Effector memory CD4-positive, alpha-beta T cell (primary cell): ENCODE measurements at places on chromosomes 2 and 18.

DNA sequence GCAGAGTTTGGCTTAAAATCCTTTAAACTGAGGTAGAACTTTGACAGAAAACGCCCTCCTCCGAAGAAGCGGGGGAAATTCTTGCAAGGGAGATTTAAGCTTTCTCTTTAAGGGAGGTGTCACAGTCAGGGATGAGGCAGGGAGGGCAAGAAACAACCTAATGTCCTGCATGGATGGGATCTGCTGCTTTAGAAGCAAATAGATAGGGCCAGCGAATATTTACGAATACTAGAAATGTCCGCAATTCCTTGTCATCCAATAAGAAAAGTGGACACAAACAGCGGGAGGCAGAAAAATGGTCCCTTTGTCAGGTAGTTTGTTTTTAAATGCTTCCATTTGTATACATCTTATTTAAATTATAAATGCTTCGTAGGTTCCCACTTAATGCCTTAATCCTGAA lies 12.0 kb downstream of the MEIS1 start:
- DNase-seq = no peak

- no peak for DNase-seq
Observed at GRCh38 chr2:72183466-72183865, 35.8 kb upstream of the CYP26B1 start.

- no peak for DNase-seq
Observed at GRCh38 chr2:74747411-74748080, 86.4 kb upstream of the HK2 start.

DNA sequence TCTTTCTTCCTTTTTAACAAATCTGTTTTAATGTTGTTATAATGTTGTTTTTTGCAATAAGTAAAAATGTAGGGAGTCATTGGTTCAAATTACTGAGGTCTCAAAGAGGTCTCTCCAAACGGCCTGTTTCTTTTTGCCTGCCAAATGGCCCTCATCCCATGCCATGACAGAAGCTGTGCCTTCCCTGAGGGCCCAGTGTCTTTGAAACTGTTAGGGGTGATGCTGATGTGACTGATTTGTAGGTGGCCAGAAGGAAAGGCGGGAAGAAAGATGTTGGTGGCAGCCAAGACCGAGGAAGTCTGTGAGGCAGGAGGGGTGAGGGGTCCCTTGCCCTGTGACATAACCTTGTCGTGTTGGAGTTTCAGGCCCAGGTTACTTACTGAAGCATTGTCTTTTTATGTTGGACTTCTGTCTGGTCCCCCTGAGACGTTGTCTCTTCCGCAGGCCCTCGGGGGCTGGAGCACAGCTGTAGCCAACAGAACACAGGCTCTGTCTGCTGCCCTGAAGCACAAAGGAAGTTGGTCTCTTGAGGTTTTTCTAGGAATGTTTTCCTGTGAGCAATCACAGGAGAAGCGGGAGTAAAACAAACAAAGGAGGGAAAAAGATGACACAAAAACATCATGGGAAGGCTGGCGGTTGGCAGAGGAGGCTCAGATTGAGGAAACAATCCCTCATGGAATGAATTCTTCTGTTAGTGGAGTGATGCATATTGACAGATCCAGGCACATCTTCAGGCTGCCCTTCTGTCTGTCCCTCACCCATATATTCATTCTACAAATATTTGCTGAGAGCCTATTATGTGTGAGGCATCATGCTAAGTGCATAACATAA lies 4.9 kb upstream of the ST3GAL5 start:
- DNase-seq = no peak

- DNase-seq = no peak
Observed at GRCh38 chr2:233107831-233108300, 47.7 kb downstream of the INPP5D start.

DNA sequence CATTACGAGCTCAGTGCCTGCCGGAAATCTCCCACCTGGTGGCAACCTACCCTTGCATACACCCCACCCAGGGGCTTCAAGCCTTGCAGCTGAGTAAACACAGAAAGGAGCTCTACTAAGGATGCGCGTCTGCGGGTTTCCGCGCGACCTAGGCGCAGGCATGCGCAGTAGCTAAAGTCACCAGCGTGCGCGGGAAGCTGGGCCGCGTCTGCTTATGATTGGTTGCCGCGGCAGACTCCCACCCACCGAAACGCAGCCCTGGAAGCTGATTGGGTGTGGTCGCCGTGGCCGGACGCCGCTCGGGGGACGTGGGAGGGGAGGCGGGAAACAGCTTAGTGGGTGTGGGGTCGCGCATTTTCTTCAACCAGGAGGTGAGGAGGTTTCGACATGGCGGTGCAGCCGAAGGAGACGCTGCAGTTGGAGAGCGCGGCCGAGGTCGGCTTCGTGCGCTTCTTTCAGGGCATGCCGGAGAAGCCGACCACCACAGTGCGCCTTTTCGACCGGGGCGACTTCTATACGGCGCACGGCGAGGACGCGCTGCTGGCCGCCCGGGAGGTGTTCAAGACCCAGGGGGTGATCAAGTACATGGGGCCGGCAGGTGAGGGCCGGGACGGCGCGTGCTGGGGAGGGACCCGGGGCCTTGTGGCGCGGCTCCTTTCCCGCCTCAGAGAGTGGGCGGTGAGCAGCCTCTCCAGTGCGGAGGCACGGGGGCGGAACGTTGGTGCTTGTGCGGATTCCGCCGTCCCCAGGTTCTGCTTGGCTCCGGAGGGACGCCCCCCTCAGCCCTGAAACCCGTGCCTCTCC lies at the start of gene MSH2:
MSH2 (plus strand) TSS at position 352 of the 804 bp plus-strand sequence; CDS start at position 388, 36 bp downstream.
- DNase-seq = peak; percentile 85

DNA sequence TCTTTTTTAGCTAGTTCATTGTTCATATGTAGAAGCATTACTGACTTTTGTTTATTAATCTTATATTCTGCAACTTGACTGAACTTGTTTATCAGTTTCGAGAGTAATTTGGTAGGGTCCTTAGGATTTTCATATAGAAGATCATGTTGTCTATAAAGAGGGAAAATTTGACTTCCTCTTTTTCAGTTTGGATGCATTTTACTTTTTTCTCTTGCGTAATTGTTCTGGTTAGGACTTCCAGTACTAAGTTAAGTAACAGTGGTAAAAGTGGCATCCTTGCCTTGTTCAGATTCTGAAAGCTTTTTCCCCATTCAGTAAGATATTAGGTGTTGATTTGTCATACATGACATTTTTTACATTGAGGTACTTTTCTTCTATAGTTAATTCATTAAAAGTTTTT lies 726.0 kb downstream of the KCNJ3 start:
- DNase-seq = no peak

- no peak for DNase-seq
Observed at GRCh38 chr2:220811952-220812570, 760.0 kb downstream of the EPHA4 start.

DNA sequence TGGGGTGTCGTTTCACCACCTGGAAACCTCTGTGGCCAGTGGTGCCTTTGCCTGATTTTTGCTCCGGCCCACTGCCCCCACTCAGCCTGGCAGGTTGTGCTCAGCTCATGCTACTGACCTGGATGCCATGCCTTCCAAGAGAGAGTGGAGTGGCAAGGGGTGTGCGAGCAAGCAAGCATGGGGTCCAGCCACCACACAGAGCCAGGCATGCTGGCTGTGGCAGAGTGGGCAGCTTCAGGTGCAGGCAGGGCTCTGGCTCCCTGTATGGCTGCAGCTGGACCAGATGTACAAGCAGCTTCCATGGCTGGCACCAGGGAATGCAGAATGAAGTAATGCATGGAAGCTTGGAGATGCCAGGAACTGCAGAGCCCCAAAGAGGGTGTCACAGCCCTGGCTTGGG lies 620.5 kb upstream of the SETBP1 start:
- no peak for DNase-seq

- DNase-seq = no peak
Observed at GRCh38 chr2:118091140-118091478, 2.8 kb downstream of the INSIG2 start.

- DNase-seq = no peak
Observed at GRCh38 chr2:213101692-213102460, 49.5 kb downstream of the IKZF2 start.

- DNase-seq = no peak
Observed at GRCh38 chr2:186424265-186424664, 61.8 kb upstream of the ZC3H15 start.

GRCh38 chr2:175884697-175885393 lies 117.2 kb downstream of the LNPK start:
- no peak for DNase-seq

GRCh38 chr18:77984833-77985232 lies 735.2 kb downstream of the GALR1 start:
- DNase-seq = no peak

GRCh38 chr2:6784291-6784690 lies 81.4 kb downstream of the CMPK2 start:
- no peak for DNase-seq

- no peak for DNase-seq
Observed at GRCh38 chr2:136005462-136006196, 20.2 kb upstream of the DARS1 start.
